ENCODE measurements at places on chromosomes 2 and 18. TPM values are rescaled to one million over a fixed set of nuclear protein-coding genes. Genes with fewer than 3 reads are reported as not detected.

Gene MAP3K19
- total RNA-seq = not detected

Gene UNC80
- not detected for total RNA-seq

Gene GKN1
- total RNA-seq = not detected

Gene UGT1A10
- 0.10 TPM for total RNA-seq

Gene GPR35
- 2.0 TPM for total RNA-seq
